ENCODE measurements at places on chromosomes 7 and 10.

DNA sequence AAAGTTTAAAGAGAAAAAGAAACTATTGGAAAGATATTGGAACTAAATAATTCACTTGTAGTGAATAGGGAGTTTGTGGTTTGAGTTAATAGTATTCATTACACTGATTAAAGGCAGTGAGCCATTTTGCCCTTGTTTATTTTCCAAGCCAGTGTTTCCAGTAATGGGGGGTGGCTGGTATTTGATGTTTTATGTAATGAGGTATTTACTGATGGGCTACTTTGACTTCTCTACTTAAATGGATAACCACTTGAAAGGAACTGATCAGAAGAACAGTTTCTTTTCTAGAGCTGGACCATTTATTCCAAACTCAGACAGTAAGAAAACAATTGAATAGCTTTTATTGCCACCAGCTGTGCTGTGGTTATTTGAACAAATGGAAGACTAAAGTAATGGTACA lies 227.0 kb upstream of the HDAC9 start:
- no peak for DNase-seq

DNA sequence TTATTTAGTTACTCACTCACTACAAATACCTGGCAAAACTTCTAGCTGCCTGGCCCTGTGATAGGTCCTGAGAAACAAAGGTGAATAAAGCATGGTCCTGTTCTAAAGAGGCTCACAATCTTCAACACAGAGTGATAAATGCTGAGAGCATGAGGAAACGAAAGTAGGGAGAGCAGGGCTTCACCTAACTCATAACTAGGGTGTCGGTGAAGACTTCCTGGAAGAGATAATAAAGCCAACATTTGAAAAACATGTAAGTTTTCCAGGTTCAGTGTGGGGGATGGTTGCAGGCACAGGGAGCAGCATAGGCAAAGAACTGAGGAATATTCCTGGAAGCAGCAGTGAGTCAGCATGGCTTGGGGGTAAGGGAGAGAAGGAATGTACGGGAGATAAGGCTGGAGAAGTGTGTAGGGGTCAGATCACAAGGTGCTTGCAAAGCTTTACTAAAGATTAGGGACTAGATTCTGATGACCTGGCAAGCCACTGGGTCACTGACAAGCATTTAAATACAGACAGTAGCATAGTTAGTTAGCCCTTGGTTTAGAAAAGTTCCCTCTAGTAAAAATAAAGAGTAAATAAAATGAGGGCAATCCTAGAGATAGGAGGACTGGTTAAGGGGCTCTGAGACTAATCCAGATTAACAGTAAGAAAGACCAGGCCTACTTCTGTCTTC lies 5.1 kb downstream of the KEL start:
- no peak for DNase-seq

DNA sequence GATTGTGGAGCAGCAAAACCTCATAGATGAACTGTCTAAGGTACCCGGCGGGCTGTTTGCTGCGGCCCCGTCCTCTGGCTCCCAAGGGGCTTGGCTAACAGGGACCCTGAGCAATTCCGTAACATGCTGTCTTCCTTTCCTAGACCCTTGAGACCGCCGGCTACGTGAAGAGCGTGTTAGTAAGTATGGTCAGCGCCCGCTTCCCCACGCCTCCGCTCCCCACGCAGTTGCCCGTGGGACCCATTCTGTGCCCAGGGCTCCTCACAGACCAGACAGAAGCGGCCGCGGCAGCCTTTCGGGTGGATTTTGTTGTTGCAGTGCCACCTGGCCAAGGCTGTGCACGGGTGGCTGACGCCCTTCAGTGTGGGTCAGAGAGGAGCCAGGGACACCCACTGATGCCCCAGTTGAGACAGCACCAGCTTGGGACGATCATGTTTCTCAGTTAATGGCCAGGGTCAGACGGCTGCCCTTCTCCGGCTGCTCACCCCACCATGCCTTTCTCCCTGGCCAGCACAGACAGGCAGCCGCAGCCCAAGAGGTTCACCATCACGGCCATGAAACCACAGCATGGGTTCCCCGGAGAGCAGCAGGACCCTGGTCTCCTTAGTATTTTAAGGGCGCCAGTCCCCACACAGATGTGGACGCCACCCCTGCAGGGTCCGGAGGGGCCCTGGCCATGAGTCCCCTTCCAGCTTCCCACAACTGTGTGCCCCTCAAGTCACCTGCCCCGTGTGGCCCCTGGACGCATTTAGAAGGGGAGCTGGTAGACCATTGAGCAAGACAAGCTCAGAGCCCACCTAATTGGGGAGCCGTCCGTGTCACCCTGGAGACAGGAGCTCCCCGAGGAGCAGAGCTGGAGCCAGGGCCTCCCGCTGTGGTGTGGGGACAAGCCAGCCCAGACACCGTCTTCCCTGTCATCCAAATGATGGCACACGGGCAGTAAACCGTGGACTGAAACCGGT lies 49.4 kb upstream of the DPYSL4 start:
- DNase-seq, result no peak

- DNase-seq, result no peak
These were observed 47.9 kb downstream of the PIP4K2A start for GRCh38 chr10:22666287-22667092.

DNA sequence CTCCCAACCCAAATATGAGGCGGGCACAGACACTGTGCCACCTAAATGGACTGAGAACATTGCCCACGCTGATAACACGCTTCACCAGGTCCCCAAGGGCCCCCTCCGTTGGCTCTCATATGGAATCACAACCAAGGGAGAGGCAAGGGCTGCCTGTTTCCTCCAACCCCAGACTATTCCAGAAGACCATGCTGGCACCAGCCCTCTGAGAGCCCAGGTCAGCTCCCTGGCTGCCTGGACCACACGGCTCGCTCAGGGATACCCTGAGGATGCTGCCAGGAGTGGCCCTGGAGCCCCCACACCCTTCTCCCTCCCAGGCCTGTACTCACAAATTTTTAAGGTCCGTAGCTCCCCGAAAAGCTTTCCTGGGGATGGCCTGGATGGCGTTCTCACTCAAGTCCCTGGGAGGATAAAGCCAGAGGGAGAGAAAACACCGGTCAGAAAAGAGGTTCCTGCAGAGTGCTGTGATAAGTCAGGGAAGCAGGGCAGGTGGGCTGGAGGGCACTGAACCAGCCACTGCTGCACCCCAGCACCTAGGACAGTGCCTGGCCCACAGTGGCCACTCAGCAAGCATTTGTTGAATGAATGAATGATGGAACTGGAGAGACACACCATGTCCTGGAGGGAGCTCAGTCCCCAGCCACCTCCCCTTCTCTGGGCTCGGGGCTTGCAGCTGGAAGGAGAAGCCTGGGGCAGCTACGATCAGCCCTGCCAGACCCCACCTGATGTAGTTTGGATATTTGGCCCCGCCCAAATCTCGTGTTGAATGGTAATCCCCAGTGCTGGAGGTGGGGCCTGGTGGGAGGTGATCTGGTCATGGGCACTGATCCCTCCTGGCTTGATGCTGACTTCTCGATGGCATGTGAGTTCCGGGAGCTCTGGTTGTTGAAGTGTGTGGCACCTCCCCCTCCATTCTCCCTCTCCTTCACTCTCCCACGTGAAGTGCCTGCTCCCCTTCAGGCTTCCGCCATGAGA lies 119.8 kb downstream of the SLIT1 start:
- DNase-seq, result no peak

- DNase-seq, result no peak
These were observed 328.2 kb downstream of the PLXNA4 start for GRCh38 chr7:132247995-132248618.

DNA sequence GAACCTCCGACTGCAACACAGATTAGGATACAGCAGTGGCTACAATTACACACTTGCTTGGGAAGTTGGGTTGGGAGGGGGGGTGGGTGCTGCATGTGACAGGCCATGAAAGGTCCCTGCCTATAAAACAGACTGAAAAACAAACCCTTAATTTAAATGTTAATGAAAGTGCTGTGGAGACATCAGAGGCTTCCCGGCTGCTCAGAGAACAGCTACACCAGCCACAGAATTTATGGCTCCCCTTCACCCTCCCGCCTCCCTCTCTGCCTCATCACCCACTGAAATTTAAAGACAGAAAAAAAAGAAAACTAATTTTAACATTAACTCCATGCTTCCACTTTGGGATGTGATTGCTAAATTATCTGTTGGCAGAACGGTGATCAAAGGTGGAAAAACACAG lies 34.7 kb downstream of the FBXW4 start:
- no peak for DNase-seq

- no peak for DNase-seq
These were observed 214.1 kb downstream of the ADARB2 start for GRCh38 chr10:1523221-1523620.

- no peak for DNase-seq
These were observed 51.9 kb downstream of the OAT start for GRCh38 chr10:124366825-124367224.

- DNase-seq, result no peak
These were observed 113.5 kb upstream of the CTTNBP2 start for GRCh38 chr7:117986645-117987269.

Measured in NCI-H2107 (cell line).